Inflammatory macrophage (primary cell): ENCODE measurements at places on chromosomes 5 and 9.

DNA sequence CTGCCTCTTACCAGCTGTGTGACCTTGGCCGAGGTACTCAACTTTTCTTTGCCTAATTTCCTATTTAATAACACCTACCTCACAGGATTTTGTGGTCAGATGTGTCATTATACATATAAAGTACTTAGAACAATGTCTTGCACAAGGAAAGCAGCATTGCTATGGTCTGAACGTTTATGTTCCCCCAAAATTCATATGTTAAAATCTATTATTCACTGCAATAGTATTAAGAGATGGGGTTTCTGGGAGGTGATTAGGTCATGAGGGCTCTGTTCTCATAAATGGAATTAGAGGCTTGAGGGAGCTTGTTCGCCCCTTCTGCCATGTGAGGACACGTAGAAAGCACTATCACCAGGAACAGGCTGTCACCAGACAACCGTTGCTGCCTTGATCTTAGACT is 10.9 kb upstream of the RNF145 start:
- DNase-seq, result no peak

- DNase-seq, result no peak
Measured at GRCh38 chr9:22036866-22037626, 27.9 kb upstream of the CDKN2B start.

DNA sequence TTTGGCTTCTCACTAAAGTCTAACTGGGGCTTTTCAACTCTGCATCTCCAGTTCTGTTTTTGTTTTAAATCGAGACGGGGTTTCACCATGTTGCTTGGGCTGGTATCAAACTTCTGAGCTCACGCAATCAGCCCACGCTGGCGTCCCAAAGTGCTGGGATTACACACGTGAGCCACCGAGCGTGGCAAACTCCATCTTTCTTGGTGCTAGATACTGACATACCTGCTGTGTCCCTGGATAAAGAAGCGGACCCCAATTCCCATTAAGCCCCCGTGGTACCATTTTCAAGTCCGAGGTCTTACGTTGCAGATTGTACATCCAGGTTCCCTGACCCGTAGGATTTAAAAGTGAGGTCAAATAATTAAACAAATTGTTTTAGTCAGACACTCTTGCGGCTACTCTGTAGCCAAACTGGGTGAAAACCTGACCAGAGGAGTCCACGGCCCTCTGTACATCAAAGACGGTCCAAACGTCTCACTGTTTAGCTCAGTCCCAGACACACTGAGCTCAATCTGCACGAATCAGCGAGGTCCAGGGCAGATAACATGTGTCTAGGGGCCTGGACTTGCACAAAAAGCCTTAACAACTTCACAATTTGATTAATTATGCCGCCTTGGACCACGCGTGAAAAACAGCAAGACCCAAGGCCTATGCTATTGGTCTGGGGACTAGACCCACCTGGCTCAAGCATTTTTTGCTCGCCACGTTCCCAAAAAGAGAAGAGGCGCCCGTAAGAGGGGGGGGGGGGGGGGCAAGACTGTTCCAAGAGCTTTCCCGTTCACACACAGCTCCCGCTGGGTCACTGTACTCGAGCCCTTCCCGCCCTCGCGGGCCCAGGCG is 727 bp upstream of the DNAJA1 start:
- DNase-seq, result no peak

- no peak for DNase-seq
Measured at GRCh38 chr9:136975644-136976043, 1.7 kb upstream of the PTGDS start.

- DNase-seq, result no peak
Measured at GRCh38 chr5:33936381-33937016, at the start of gene RXFP3. RXFP3 (plus strand) TSS chr5:33936386; CDS start chr5:33936741, 355 bp downstream.

DNA sequence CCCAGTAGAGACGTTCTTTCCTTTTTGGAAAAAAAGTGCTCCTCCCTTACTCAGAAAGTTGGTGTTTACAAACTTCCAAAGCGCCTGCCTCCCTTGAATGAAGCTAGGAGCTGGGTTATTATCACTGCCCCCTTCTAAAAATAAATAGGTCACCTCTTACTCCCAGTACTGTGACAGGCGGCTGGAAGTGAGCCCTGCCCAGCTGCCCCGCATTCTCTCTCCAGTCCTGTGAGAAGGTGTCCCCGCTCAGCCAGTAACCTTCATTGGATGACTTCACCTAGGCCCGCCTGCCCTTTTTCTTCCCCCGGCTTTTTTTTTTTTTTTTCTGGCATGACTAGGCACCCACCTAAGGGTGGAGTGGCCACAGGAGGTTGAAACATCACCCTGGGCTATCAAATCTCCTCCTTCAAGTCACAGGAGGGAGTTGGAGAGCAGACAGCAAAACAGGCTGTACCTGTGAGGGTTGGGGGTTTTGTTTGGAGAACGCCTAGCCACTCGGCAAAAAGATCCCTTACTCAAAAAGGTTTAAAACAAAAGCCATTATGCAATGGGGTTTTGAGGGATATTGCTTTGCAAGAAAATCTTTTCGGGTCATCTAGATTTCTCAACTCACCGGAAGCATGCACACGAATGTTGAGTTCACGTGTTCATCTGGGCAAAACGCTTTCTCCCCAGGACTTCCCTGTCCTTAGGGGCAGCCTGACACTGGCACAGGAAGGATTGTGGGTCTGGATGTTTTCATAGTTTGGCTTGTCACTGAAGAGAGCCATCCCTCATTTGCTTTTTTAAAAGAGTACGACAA is 43.3 kb upstream of the ZNF622 start:
- peak; percentile 49 for DNase-seq

- DNase-seq, result no peak
Measured at GRCh38 chr5:31049461-31049860, 144.0 kb upstream of the CDH6 start.

- no peak for DNase-seq
Measured at GRCh38 chr9:137757613-137758029, 120.0 kb upstream of the CACNA1B start.

DNA sequence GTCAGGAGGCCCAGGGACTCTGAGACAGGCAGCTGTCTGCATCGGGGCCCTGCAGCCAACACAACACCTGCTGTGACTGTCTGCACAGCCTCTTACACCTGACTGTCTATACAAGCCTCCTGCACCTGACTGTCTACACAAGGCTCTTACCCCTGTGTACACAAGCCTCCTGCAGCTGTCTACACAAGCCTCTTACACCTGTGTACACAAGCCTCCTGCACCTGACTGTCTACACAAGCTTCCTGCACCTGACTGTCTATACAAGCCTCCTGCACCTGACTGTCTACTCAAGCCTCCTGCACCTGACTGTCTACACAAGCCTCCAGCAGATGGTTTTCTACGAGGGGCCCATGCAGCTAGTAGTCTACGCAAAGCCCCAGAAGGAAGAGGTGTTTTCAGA is 18.6 kb downstream of the IRX2 start:
- no peak for DNase-seq

GRCh38 chr9:97954550-97954989 is 16.6 kb upstream of the HEMGN start:
- DNase-seq, result peak; percentile 7

DNA sequence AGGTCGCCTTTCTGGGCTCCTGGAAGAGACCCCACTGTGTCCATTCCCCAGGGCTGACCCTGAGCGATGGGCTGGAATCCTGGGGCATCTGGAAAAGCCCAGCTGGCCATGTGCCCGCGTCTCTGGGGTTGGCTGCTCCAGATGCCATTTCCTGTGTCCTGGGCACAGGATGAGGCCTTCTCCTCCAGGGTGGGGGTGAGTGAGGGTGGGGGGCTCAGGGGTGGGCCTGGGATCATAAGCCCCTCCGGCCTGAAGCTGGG is 30.7 kb downstream of the PAEP start:
- DNase-seq, result no peak

- DNase-seq, result no peak
Measured at GRCh38 chr5:58317009-58317408, 142.9 kb downstream of the PLK2 start.

DNA sequence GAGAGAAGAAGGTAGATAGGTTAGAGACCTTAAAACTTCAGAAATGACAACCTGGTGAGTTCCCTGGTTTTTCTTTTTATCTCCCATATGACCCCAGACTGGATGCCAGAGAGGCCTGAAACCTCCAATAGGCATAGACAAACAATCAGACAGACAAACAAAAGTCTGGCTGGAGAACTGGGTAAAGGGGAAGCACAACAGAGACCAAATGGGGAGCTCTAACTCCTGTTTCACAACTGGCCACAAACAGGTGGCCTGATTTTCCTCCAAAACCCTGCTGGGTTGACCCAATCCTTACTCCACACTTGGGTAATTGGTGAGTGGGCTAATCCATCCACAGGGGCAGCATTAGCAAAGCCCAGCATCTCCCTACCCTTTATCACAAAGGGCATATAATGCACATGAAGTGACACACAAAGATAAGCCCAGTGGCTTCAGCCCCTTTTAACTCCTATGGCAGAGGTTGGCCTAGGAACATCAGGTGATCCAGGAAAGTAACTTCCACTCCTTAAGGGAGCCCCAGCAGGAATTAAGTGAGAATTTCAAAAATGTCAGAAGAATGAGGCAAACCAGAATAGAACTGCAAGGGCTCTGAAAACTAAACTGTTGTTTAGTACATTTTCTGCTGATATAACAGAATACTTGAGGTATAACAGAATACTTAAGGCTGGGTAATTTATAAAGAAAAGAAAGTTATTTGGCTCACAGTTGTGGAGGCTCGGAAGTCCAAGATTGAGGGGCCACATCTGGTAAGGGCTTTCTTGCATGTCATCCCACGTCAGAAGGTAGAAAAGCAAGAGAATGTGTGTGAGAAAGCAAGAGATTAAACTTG is 60.9 kb upstream of the ROR2 start:
- DNase-seq, result peak; percentile 4

DNA sequence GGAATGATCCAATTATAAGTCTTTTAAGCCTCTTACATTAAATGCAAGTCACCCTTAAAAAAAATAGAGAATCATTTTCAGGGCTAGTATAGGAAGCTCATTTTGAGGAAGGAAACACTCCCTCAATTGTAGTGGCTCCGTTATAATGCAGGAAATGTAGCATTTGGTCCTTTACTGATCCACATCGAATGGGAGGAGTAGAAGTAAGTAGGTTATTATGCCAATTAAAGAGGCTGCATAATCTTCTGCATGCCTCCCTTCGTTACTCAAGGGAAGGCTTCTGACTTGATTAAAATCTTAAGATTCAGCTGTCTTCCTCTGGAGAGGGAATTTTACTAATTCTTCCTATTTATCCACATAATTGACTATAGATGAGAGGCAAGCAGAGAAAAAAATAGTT is 579.2 kb upstream of the COX7C start:
- DNase-seq, result no peak

DNA sequence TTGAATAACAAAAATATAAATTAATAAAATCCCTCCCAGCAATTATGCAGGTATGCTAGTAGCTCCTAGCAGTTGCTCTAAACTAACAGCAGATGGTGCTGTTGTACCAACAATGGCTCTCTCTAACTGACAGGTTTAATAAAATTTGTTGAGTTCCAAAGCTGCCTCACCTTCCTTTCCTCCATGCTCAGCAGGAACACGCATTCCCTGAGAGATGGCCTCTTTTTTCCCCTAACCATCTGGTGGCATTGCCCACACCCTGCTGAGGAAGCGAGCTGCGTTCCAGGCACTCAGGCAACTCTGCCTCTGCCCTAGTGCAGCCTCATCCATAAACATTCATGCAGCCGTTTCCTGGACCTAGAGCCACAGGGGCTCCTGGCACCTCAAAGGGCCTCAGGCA is 106.2 kb downstream of the KLHL3 start:
- DNase-seq, result peak; percentile 45

DNA sequence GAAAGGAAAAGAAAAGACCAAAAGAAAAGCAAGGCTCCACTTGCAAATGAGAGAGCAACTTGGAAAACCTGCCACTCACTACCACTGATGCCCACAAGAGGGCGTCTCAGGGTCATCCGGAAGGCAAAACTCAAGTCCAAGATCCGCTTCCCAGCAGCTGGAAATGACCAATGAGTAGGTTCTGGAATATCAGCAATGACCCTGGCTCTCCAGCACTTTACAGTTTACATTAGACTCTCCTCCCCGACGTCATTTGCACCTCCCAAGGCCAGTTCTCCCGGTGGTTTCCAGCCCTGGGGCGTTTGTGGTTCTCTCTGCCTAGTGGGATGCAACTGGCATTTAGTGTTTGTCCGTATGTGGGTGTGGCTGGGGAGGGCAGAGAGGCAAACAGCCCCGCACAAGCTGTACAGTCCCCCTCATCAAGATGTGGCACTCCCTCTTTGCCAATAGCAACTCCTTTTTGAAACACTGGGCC is 193.8 kb upstream of the ZNF618 start:
- DNase-seq, result peak; percentile 71
